Amniotic stem cell (primary cell): ENCODE measurements at places on chromosomes 16 and 17.

- DNase-seq = peak; percentile 44
These were observed 663 bp downstream of the CYB5D1 start for GRCh38 chr17:7858522-7858810.

DNA sequence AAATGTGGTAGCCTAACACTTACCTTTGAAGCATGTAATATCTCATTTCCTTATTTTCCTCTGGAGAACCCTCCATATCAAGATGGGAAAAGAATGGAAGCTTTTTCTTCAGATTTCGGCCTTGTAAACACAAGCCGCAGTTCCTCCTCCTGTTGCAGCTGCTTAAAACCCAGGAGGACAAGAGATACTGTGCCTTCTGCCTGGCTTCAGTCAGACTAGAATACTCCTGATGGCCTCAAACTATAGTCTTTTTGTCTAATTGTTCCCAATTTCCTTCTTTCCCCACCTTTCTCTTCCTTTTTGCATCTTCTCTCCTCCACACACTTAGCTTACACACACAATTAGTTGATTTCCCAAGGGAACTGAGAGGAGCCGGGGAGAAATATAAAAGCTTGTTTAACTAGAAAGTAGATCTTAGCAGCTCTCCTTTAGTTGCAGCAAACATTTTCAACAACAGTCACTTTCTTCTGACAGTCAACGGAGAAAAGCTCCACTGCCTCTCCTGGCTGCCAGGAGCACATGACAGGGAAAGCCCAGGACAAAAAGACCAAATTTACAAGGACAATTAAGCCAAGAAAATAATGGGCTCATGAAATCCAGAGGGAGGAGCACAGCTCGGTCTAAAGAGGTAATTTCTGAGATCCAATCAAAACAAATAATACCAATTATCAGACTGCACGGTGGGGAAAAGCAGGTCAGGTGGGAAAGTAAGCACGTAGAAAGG lies 76.4 kb upstream of the C17orf78 start:
- no peak for DNase-seq

GRCh38 chr17:73228748-73229236 lies 32.9 kb downstream of the CPSF4L start:
- peak; percentile 47 for DNase-seq

DNA sequence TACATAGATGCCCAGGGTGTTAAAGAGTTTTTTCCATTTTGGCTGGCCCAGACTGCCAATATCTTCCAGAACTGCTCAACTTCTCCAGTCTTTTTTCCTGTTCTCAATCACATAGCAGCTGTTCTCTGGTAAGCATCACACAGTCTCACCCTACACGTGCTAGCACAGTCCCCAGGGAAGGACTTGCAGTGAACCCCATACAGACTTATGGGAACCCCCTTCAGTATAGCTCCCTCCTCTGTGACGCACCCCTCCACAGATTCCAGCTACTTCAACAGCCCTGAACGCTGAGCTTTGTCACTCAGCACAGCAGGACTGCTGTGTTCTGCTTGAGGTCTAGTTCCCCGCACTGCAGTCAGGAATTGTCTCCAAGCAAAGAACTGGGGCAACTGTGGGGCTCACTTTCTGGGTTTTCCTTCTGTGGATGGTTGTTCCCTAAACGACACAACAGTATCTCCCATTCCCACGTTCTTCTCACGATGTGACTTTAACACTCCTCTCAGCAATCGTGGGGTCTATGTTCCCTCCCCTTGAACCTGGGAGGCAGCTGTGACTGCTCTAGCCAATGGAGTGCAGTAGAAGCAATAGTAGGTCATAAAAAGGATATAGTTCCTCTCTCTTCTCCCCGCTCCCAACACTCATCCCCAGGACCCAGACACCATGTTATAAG lies 3.6 kb downstream of the MMP28 start:
- DNase-seq = no peak

DNA sequence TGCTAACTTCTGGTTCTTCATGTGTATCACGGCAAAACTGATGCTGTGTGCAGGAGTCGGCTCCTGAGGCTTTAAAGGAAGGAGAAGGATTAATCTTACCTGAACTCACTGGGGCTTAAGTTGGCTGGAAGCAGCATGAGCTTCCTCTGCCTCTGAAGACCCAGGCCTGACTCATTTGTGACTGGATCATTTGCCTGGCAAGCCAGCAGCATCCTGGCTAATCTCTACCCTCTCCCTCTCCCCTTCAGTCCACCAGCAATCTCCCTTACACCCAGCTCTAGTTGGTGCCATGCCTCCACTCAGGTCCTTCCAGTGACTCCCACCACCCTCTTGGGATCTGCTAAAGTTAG lies 150.3 kb downstream of the IRX3 start:
- DNase-seq = no peak

DNA sequence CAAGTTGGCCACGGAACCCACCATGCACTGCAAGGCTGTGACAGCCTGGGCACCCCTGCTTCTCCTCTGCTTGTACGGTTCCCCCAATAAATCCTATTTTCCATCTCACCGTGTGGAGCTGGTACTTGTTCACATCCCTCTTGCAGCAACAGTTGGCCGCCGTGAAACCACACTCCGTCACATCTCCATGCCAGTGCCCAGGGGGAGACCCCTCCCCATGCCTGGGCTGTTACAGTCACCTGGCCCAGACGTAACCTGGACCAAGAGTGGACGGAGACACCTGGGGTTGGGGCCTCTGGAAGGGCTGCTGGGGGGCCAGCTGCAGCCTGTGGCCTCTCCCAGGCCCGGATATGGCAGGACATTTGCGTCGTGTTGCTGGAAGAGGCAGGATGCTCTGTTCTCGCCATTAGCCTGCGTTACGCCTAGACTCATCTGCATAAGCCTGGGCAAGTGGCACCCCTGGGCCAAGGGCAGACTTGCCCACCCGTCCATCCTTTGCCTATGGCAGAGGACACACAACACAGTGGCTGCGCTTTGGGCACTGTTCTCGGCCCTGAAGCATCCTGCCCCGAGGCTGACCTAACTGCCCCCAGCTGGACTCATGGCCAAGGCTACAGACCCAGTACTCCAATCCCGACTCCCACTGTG lies 14.2 kb upstream of the KREMEN2 start:
- DNase-seq = no peak

DNA sequence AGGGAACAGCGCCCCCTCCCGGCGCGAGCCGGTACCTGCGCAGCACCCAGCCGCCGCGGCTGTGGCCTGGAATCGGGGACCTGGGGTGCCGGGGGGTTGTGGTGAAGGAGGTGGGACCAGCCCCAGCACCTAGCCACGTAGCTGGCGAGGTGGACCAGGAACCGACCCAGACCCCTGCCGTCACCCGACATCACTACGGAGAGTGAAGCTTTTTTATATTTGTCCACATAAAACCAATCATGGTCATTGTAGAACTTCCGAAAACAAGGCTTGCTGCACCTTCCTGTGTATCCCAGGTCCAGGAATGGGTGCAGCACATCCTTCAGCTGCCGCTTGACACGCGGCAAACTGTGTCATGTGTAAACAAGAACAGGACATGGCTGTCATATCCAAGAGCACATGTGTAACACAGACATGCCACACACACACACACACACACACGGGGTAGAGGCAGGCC lies 1.3 kb downstream of the HBQ1 start:
- no peak for DNase-seq

DNA sequence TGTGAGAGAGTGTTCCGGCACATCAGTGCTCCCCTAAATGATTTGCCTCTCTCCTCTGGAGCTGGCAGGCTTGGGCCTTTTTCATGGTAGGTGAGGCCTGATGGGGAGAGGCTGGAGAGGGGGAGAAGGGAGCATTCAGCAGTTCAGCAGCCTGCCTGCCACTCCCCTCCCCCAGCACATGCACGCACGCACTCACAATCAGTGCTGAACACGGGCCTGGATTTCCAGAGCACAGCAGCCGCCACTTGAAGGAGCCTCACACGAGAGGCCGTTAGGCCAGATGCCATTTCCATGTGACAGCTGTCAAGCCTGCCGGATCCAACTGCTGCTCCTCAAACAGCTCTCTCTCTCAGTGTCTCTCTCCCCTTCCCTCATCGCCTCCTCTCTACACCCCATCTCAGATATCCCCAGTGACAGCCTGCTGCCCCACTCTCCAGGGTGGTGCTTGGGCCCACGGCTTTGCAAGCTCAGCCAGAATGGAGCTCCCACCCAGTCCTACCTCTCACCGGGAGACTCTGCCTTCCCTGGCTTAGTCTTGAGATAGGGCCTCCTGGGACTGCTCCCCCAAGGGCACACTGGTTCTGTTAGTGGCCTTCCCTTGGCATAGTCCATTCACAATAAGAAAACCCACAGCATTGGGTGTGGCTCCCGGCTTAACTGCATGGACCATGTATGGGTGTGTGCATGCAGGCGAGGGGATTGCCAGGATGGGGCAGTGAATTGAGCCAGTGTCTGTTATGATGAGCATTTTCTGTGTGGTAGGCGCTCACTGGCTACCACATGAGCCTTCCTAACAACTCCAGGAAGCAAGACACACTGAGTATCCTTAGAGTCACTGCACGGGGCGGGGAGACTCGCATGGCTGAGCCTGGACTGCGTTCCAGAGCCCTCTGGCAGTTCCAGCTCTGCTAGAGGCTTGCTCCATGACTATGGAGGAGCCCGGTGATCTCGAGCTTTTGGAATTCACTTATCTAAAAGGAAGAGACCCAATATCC lies 226.2 kb downstream of the CCDC182 start:
- peak; percentile 29 for DNase-seq

DNA sequence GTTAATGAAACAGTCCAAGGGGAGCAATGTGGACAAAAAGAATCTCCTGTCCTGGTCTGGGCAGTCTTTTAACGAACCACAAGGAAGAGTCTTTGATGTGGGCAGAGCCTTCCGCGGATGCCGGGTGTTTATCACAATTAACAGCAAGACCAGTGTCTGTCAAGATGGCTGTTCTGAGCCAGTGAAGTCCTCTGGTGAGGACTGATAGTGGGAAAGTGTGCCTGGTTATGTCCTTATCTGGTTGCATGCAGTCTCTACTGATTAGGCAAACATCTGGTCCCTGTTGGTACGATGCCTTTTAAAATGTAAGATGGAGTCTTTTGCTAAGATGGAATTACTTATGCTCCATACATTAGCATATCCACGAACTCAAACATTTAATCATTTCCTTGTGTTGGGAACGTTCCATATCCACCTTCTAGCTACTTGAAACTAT lies 88.5 kb downstream of the ZNF18 start:
- DNase-seq = no peak

GRCh38 chr17:20116683-20117309 lies 107.6 kb downstream of the SPECC1 start:
- peak; percentile 21 for DNase-seq

DNA sequence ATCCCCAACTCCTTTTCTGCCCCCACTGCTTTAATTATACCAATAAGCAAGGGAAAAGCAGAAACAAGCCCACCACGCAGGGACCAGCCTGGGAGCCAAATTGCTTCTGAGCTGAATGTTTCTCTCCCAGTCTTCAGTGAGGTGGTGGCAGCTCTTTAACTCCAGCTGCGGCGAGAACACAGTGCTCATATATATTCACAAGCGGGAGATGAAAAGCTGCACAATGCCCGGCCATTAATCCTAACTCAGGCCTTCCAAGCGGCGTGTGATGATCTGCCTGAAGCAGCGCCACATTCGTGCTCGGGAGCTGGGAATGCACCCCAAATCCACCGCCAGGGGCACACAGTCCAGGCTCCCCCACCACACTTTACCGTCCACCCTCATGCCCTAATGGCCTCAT lies 203.7 kb upstream of the SDK2 start:
- no peak for DNase-seq

GRCh38 chr16:16164243-16164642 lies 59.1 kb downstream of the ABCC6 start:
- no peak for DNase-seq

DNA sequence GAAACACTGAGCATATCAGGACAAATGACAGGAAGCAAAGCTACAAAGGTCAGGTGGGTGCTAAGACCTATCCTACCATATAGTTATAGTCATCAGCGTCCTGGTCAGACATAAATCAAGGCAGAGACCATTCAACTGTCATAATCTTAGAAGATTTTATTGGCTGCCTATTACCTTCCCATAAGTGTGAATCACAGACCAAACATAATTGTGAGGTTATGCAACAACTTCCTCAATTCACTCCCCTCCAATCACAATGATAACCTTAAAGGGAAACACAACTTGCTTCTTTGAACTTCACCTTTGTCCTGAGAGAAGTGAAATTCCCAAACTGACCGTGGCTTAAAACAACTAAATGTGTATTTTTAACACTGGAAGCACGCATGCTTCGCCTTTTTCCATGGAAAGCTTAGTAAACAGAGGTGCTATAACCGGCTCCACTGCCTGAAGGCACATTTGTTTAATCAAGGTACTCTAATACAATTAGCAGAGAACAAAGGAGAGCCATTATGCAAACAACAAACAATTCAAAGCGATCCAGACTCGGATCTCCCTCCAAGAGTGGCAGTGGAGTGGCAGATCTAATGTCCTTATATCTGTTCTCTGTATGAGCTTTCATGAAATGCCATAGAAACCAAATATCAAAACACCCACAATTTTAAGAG lies 84.9 kb downstream of the TMEM114 start:
- no peak for DNase-seq

GRCh38 chr17:44913676-44914075 lies 1.6 kb downstream of the GFAP start:
- no peak for DNase-seq

- no peak for DNase-seq
These were observed 37.2 kb downstream of the SMPD3 start for GRCh38 chr16:68411086-68411485.

DNA sequence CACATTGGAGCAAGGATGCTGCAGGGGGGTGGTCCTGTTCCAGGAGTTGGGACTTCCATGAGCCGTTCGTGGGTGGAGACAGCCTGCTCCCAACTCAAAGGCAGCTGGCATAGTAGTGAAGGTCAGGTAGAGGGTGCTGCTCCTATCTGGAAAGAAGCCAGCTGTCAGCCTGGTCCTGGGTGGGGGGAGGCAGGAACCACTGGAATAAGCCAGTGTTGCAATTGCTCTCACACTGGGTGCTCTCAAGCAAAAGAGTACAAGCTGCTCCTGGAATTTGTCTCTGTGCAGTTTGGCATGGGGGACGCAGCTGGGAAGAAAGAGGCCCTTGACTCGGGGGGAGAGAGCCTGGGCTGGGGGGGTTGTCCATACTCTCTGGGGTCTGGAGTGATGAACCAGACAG lies 8.7 kb downstream of the CACNG5 start:
- no peak for DNase-seq

GRCh38 chr16:58832386-58832895 lies 98.3 kb upstream of the GOT2 start:
- DNase-seq = no peak

DNA sequence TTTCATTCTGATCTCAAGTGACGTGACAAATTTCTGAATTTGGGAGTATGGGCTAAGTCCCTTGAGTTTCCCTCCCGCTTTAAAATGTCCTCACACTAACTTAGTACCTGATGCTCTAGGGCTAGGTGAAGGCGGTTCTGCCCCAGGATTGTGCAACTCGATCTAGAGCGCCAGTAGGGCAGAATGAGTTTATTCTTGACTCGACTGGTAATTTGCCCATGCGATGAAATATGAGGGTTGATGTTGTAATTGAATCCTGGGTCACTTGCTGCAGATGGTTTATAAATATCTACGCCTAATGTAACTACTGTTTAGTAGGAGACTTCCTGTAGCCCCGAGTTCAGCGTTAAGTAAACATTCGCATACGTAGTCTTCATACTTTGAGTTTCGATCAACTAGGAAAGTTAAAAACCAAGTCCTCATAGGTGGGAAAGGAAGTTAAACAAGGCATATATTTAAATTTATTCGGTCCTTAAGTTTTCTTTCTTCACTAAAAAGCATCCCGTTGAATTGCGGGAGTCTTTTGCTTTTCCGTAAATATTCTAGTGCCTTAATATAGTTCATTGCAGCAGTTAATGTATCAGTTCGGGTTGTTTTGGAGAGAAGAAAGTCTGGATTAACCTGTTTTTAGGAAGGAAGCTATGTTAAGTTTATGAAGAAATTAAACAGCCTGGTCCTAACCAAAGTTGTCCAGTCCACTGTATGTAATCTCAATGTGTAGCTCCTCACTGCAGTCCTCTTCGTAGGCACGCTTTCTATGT lies 1.6 kb downstream of the CTCF start:
- DNase-seq = no peak
